ENCODE measurements at places on chromosomes 1 and 21. TPM values are rescaled to one million over a fixed set of nuclear protein-coding genes. Genes with fewer than 3 reads are reported as not detected.

The CA14 gene
- not detected for total RNA-seq

The LRRC71 gene
- not detected for total RNA-seq

The LYPD8 gene
- not detected for total RNA-seq

The SYNC gene
- not detected for total RNA-seq

The DCST1 gene
- total RNA-seq: not detected

The METTL18 gene
- 17.4 TPM for total RNA-seq

Data from naive thymus-derived CD8-positive, alpha-beta T cell (primary cell).